ENCODE measurements at places on chromosomes 12 and 14.

- peaks cover 6% of the 10 kb centered on the region for H3K4me1 ChIP-seq
- H3K27ac ChIP-seq = no peak overlapping the region
- DNase-seq = no peak
- no peaks in the 10 kb centered on the region for H3K36me3 ChIP-seq
- no peak overlapping the region for H3K4me3 ChIP-seq
- peaks cover 10% of the 10 kb centered on the region for H3K27me3 ChIP-seq
Observed at GRCh38 chr12:109631751-109632150, 58.2 kb downstream of the MVK start.

- peak overlapping the region; percentile 75 for H3K27ac ChIP-seq
- no peaks in the 10 kb centered on the region for H3K36me3 ChIP-seq
- peak overlapping the region; percentile 82 for H3K4me3 ChIP-seq
- H3K4me1 ChIP-seq = peaks cover 10% of the 10 kb centered on the region
Observed at GRCh38 chr12:131895640-131896079, 1.2 kb downstream of the ULK1 start.

DNA sequence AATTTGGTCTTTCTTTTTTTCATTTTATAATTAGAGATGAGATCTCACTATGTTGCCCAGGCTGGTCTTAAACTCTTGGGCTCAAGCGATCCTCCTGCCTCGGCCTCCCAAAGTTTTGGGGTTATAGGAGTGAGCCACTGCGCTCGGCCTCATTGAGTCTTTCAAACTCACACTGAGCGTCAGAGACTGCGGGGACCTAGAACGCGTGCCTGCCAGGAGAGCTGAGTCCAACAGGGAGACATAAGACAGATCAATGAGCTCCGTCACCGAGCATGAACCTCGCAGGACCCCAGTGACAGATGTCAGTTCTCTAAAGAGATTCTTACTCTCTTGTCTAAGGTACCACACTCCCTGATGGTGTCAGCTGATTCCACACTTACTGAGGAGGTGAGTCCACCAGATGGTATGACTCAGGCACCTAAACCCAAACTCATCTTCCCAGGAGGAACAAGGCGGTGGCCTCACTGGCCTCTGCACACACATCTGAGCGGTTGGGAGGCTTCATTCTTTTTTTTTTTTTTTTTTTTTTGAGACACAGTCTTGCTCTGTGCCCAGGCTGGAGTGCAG is 58.9 kb downstream of the CCDC88C start:
- no peak for DNase-seq
- H3K4me3 ChIP-seq = no peak overlapping the region
- no peak overlapping the region for H3K27ac ChIP-seq
- H3K27me3 ChIP-seq = no peaks in the 10 kb centered on the region
- peaks cover 40% of the 10 kb centered on the region for H3K4me1 ChIP-seq

- no peak overlapping the region for H3K4me3 ChIP-seq
- H3K27me3 ChIP-seq = no peaks in the 10 kb centered on the region
- no peaks in the 10 kb centered on the region for H3K36me3 ChIP-seq
- H3K4me1 ChIP-seq = peaks cover 26% of the 10 kb centered on the region
Observed at GRCh38 chr12:71475280-71475679, 35.7 kb downstream of the LGR5 start.

GRCh38 chr12:27201169-27201568 is 42.9 kb upstream of the STK38L start:
- no peak overlapping the region for H3K27ac ChIP-seq
- H3K4me1 ChIP-seq = no peaks in the 10 kb centered on the region
- H3K36me3 ChIP-seq = no peaks in the 10 kb centered on the region
- no peaks in the 10 kb centered on the region for H3K27me3 ChIP-seq
- H3K4me3 ChIP-seq = no peak overlapping the region

DNA sequence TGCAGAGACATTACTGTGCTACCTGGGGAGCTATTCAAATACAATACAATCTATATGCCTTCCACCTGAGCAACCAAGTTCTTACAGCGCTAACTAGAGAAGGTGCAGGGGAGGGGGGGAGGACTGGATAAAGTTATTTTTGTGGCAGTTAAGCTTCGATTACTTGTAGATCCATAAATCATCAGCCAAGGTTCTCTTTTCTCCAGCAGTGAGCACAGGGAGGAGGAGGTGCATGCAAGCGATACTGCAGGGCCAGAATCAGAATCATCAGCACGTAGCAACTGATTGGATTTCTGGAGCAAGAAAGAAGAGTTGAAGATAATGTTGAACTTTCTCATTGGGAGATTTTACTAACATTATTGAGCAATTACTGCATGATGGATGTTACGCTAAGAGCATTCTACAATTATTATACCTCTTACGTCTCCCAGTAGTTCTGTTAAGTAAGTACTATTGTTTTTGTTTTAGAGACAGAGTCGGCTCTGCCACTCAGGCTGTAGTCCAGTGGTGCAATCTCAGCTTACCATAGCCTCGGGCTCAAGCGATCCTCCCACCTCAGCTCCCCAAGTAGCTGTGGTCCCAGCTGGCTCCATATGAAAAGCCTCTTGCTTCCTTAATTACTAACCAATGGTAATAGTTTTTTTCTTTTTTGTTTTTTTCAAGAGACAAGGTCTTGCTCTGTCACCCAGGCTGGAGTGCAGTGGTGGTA is 74.6 kb upstream of the EEA1 start:
- H3K4me3 ChIP-seq = no peak overlapping the region
- no peaks in the 10 kb centered on the region for H3K27me3 ChIP-seq
- H3K4me1 ChIP-seq = peaks cover 28% of the 10 kb centered on the region

GRCh38 chr14:25092258-25092740 is 42.4 kb upstream of the STXBP6 start:
- H3K4me1 ChIP-seq = no peaks in the 10 kb centered on the region
- H3K27me3 ChIP-seq = no peaks in the 10 kb centered on the region
- H3K36me3 ChIP-seq = no peaks in the 10 kb centered on the region
- no peak for DNase-seq

GRCh38 chr12:49059299-49060171 is 1.1 kb downstream of the KMT2D start:
- H3K4me3 ChIP-seq = peak overlapping the region; percentile 79
- peaks cover 3% of the 10 kb centered on the region for H3K36me3 ChIP-seq
- H3K27me3 ChIP-seq = no peaks in the 10 kb centered on the region
- peak overlapping the region; percentile 90 for H3K27ac ChIP-seq
- DNase-seq = no peak

DNA sequence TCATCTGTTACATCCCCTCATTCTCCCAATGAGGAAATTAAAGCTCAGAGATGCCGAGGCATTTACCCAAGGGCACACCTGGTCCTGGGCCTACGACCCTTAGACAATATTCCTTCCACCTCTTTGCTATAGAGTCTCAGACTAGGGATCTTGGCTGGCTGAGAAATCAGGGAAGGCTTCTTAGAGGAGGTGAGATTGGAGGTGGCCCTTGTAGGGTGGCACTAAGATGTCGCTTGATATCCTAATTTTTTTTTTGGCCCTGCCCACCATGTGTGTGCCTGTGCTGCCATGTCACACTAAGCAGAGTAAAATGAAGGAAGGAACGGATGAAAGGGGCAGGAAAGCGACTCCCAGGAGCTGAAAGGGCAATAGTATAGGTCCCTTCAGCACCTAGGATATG is 20.6 kb downstream of the BDKRB2 start:
- no peaks in the 10 kb centered on the region for H3K27me3 ChIP-seq
- H3K36me3 ChIP-seq = no peaks in the 10 kb centered on the region
- H3K4me1 ChIP-seq = no peaks in the 10 kb centered on the region
- no peak overlapping the region for H3K4me3 ChIP-seq
- no peak overlapping the region for H3K27ac ChIP-seq

DNA sequence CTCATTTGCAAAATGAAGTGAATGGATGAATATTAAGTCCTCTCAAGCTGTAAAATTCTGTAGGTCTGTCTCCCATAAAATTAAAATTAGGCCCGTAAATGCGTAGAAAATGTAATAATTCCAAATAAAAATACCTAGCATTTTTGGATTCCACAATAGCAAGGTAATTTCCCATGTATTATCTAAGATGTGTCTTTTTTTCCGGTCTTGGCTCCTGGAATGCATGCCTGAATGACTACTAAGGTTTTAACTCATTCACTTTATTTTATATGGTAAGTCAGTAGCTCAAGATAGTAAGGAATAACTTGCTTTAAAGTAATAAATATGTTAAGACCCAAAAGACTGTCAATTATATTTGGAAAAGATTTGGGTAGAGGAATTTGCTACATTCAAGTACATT is 11.1 kb downstream of the TXNRD1 start:
- no peak overlapping the region for H3K4me3 ChIP-seq
- DNase-seq = no peak
- H3K4me1 ChIP-seq = no peaks in the 10 kb centered on the region
- H3K27me3 ChIP-seq = peaks cover 6% of the 10 kb centered on the region

DNA sequence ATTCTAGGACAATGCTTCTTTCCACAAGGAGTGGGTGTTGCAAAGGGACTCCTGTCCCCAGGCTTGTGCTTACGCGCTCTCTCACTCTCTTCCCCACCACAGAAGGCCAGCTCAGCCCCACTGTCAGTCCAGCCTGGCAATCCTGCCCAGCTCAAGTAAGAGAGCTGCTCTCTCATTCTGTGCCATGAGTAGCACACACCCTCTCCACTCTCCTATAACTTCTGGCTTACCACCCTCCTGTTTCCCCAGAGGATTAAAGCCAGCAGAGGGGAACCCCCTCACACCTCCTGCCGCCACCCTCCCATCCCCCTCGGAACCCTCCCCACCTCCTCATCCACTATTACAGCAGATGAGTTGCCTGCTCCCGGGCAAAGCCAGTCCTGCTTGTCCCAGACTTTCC is 17.1 kb downstream of the NCKAP5L start:
- H3K36me3 ChIP-seq = peaks cover 7% of the 10 kb centered on the region
- H3K4me3 ChIP-seq = peak overlapping the region; percentile 16
- H3K4me1 ChIP-seq = peaks cover 60% of the 10 kb centered on the region
- no peak for DNase-seq

DNA sequence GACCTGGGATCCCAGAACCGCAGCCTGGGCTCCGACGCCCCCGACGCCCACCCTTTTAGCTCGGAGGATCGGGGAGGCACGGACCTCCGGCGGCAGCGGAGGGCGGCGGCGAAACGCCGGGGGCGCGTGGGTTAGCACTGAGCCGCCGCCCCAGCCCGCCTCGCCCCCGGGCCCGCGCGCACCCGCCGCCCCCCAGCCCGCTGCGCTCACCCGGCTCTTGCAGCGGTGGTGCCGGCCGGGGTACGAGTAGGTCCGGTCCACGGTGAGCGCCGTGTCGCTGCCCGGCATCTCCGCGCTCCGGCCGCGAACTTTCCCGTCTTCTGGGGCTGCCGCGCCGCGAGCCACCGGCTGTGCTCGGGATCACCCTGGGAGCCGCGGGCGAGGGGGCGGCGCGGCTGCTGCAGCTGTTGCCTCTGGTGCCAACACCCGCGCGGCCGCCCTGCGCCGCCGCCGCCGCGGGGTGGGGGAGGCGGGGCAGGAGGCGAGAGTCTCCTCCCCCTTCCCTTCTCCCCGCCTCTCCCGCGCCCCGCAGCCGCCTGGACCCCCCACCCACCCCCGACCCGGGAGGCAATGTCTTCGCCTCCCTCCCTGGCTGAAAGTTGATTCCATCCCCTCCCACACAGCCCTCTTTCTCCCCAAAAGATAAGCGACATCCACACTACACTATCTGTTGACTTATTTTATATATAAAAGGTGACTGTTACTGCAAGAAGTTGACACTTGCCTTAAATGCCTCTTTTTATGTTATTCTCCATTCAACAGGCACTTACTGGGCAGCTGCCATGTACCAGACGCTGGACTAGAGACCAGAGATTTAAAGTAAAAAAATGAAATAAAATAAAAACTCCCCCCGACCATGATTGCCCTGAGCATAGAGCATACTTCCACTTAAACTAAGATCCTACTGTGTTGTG is at the start of gene TMCC3:
Gene TMCC3 (minus strand): TSS at position 415 of the 914 bp plus-strand sequence. CDS start 127 bp downstream, at position 288.
- H3K4me1 ChIP-seq = peaks cover 18% of the 10 kb centered on the region
- no peak within 1 kb of the TSS for H3K27ac ChIP-seq
- no peaks in the 10 kb centered on the region for H3K36me3 ChIP-seq
- peaks cover 34% of the 10 kb centered on the region for H3K27me3 ChIP-seq
- DNase-seq = peak; percentile 41
- peak within 1 kb of the TSS; percentile 89 for H3K4me3 ChIP-seq

DNA sequence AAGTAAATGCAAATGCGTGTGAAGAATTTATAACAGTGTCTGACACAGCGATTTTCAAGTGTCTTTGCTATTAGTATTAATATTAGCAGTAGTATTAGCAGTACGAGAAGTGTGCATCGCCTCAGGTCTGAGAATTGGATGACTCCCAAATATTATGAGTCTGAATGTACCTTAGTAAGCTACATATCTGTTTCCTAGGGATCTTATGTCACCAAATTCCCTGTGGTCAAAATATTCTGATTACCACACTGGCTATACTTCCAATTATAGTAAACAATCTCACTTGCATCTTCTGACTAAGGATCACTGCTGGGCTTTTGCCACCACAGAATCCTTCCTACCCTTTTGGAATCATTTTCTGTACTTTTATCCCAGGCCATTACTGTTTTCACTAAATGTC is 396.0 kb upstream of the MIS18BP1 start:
- no peak overlapping the region for H3K4me3 ChIP-seq
- H3K27me3 ChIP-seq = no peaks in the 10 kb centered on the region
- no peaks in the 10 kb centered on the region for H3K36me3 ChIP-seq
- H3K27ac ChIP-seq = no peak overlapping the region

DNA sequence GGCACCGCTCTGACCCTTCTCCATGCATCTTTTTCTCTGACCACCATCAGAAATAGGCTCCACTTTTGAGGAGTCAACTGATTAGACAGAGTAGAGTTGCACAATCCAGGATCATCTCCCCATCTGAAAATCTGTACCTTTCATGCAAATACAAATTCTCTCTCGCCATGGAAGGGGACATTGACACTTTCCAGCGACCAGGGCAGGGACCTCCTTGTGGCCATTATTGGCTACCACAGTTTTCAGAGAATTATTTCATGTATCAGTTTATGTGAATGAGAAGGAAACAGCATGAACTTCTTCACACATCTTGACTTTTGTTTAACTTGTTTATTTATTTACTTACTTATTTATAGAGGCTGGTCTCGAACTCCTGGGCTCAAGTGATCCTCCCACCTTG is 13.8 kb upstream of the RAN start:
- H3K27me3 ChIP-seq = peaks cover 24% of the 10 kb centered on the region
- H3K4me1 ChIP-seq = peaks cover 8% of the 10 kb centered on the region
- no peak overlapping the region for H3K27ac ChIP-seq
- H3K4me3 ChIP-seq = no peak overlapping the region
- no peak for DNase-seq
- H3K36me3 ChIP-seq = no peaks in the 10 kb centered on the region
